ENCODE measurements at places on chromosomes 13 and 19. TPM values are rescaled to one million over a fixed set of nuclear protein-coding genes. Genes with fewer than 3 reads are reported as not detected.

- no peak for DNase-seq
- H3K27ac ChIP-seq = no peak overlapping the region
- H3K27me3 ChIP-seq = no peaks in the 10 kb centered on the region
- no peak overlapping the region for H3K4me3 ChIP-seq
- no peaks in the 10 kb centered on the region for H3K4me1 ChIP-seq
Measured at GRCh38 chr13:53311561-53311960, 282.9 kb downstream of the OLFM4 start.

DNA sequence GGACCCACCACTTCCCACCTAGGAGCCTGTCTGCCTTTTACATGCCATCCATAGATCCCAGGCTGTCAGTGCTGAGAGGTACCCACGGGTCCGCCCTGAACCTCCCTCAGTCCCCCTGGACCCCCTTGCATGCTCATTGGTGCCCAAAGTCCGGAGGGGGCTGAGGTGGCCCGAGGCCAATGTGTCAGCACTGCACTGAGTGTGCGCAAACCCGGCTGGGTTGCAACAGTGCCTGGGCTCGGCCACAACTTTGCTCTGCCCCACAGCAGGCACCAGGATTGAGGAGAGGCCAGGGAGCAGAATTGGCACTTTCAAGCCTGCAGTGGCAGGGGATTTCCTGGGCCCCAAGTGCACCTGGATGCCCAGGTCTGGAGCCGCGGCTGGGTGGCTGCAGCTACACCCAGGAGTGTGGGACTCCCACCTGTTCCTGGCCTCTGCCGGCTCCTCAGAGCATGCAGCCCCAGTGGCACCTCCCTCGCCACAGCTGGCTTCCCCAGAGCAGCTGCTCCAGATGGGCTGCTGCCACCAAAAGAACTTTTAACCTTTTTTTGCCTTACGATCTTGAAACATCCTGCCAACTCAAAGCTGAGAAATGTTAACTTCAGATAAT is 837.0 kb downstream of the SLITRK6 start:
- no peak overlapping the region for H3K27ac ChIP-seq
- H3K36me3 ChIP-seq = no peaks in the 10 kb centered on the region
- H3K4me3 ChIP-seq = no peak overlapping the region

Gene KIR3DL1
- total RNA-seq = 0.14 TPM

Gene CGB1
- total RNA-seq = not detected

Gene FBXO27
- total RNA-seq = 9.4 TPM

Gene OLFM2
- total RNA-seq = 114 TPM

Gene ANGPTL8
- not detected for total RNA-seq

- H3K27me3 ChIP-seq = no peaks in the 10 kb centered on the region
- H3K4me1 ChIP-seq = no peaks in the 10 kb centered on the region
- no peaks in the 10 kb centered on the region for H3K36me3 ChIP-seq
- H3K4me3 ChIP-seq = no peak overlapping the region
- no peak for DNase-seq
Measured at GRCh38 chr13:109668433-109669233, 117.8 kb downstream of the IRS2 start.

DNA sequence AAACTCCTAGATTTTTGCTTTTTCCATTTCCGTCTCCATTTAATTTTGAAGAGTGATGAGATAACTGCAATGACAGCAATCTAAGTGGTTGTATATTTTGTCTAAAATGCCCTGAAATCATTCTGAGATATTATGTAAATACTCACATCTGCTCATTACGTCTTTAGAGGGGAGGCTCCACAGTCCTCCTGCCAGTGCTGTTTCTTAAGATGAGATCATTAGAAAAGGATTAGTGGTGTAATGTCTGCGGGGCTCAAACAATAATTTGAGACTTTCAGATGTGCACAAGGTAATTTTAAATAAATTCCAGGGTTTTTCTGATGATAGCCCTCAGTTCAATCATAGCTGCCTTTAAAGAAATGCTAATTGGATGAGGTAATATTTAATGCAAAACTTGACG is 437.9 kb downstream of the FOXO1 start:
- peaks cover 8% of the 10 kb centered on the region for H3K4me1 ChIP-seq
- DNase-seq = peak; percentile 68
- no peaks in the 10 kb centered on the region for H3K36me3 ChIP-seq
- no peaks in the 10 kb centered on the region for H3K27me3 ChIP-seq
- peak overlapping the region; percentile 94 for H3K27ac ChIP-seq

- H3K27ac ChIP-seq = no peak overlapping the region
- no peak overlapping the region for H3K4me3 ChIP-seq
- no peaks in the 10 kb centered on the region for H3K27me3 ChIP-seq
- no peak for DNase-seq
Measured at GRCh38 chr19:51614789-51615188, 15.4 kb downstream of the SIGLEC5 start.

DNA sequence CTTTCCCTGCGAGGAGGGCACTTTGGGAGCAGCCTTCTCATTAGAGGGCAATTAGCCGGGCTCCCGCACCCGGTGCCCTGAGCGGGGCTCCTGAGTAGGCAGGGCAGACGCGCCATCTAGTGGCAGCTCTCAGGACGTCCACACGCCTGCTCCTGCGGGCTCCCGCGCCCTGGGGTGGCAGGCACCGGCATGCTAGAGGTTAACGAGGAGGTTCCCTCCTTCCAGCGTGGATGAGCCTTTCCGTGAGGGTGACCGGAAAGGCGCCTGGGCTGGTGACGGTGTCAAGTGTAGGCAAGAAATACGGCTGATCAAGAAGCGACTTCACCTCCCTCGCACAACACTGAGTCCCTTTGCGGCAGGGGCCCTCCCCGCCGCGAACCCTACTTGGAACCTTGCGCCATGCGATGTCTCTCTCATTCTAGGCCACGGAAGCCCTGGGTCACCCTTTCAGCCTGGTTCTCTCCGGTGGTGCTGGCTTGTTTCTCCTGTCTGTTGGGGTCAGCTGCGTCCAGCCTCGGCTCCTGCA is 67.7 kb downstream of the ALOX5AP start:
- H3K4me3 ChIP-seq = peak overlapping the region; percentile 34
- no peaks in the 10 kb centered on the region for H3K36me3 ChIP-seq
- DNase-seq = peak; percentile 90
- no peaks in the 10 kb centered on the region for H3K27me3 ChIP-seq
- H3K4me1 ChIP-seq = no peaks in the 10 kb centered on the region

Gene USPL1
- total RNA-seq = 29.7 TPM

Gene SLC25A41
- total RNA-seq = not detected

Gene KLF16
- 3.9 TPM for total RNA-seq

- H3K27ac ChIP-seq = peak overlapping the region; percentile 46
- H3K4me3 ChIP-seq = no peak overlapping the region
Measured at GRCh38 chr19:46759206-46759605, 13.0 kb upstream of the STRN4 start.

GRCh38 chr19:33071887-33072286 is 7.2 kb upstream of the RHPN2 start:
- H3K4me3 ChIP-seq = no peak overlapping the region
- no peaks in the 10 kb centered on the region for H3K36me3 ChIP-seq
- no peaks in the 10 kb centered on the region for H3K27me3 ChIP-seq
- H3K27ac ChIP-seq = no peak overlapping the region
- H3K4me1 ChIP-seq = no peaks in the 10 kb centered on the region

Gene COX7A1
- total RNA-seq = 4.7 TPM

DNA sequence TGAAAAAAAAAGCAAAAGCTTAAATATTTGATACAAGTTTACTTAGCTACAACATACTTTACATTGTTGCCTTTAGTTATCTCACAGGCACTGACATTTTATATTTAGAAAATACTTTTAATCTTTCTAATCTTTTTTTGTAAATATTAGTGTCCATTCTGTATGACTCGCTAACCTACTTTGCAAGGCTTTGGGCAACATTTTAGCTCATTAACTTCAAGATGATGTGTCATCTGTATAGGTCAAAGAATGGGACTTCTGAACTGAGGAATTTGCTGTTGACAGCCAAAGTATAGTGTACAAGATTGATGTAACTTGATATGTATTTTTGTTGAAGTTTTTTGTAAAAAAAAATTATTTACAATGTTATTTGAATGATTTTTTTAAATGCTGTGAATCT is 2.7 kb upstream of the C1QTNF9 start:
- DNase-seq = no peak
- H3K4me1 ChIP-seq = no peaks in the 10 kb centered on the region
- no peaks in the 10 kb centered on the region for H3K36me3 ChIP-seq
- H3K27ac ChIP-seq = no peak overlapping the region

DNA sequence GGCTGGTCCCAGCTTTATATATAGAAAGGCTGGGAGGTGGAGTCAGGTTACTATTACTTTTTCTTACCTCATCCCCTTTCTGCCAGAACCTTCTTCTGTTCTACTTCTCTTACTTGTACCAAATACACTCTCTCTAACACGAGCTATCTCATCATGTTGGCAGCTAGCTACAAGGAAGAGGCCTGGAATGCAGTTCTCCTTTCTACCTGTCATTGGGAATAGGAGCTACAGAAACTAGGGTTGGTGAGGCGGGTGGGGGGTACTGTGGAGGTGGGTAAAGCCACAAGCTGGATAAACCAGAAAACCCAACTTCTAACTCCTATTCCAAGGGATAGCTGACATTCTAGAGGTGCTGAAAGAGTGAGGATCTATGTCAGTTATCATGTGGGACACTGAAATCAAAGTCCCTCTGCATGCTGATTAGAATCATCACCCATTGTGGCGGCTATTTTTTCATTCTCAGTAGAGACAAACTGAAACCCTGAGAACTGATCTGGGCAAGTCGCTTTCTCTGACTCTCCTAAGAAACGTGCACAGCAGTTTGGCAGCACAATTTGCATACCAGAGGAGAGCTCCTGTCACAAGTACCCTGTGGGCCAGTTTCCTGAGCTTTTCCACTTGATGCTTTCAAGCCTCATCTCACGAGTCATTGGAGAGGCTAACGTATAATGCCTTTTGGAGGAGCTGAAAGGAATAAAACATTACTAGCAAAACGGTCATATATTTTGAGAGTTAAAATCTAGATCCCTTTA is 358.1 kb downstream of the ENOX1 start:
- no peak overlapping the region for H3K27ac ChIP-seq
- no peaks in the 10 kb centered on the region for H3K4me1 ChIP-seq
- no peaks in the 10 kb centered on the region for H3K36me3 ChIP-seq
- H3K4me3 ChIP-seq = no peak overlapping the region
- DNase-seq = no peak

DNA sequence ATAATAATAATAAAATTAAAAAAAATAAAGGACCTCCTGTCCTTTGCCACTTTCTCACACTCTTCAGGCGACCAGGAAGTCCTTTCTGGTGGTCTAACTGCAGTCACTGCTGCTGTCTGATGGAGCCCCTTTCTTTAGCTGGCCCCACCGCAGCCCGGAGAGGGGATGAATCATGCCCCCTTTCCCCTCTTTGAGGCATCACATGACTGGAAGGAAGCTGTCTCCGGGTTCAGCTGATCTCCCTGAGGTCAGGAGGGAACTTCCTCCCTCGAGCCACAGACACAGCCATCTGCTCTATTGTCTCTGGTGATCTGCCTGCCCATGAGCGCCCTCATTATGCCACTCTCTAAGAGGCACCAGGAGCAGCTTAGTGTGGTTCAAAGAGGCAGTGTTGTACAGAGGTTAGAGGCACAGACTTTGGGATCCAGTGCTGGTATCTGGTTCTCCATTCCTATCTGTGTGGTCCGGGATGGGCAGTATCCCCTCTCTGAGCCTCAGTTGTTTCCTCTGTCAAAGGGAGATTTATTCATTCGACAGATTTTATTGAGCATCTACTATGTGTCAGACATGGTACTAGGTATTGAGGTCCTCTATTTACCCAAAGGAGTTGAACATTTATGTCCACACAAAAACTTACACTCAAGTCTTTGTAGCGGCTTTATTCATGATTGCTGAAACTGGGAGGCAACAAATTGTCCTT is 30.0 kb downstream of the VAV1 start:
- no peak for DNase-seq
- no peak overlapping the region for H3K27ac ChIP-seq
- no peaks in the 10 kb centered on the region for H3K4me1 ChIP-seq
- no peaks in the 10 kb centered on the region for H3K27me3 ChIP-seq
- H3K4me3 ChIP-seq = no peak overlapping the region
- no peaks in the 10 kb centered on the region for H3K36me3 ChIP-seq

DNA sequence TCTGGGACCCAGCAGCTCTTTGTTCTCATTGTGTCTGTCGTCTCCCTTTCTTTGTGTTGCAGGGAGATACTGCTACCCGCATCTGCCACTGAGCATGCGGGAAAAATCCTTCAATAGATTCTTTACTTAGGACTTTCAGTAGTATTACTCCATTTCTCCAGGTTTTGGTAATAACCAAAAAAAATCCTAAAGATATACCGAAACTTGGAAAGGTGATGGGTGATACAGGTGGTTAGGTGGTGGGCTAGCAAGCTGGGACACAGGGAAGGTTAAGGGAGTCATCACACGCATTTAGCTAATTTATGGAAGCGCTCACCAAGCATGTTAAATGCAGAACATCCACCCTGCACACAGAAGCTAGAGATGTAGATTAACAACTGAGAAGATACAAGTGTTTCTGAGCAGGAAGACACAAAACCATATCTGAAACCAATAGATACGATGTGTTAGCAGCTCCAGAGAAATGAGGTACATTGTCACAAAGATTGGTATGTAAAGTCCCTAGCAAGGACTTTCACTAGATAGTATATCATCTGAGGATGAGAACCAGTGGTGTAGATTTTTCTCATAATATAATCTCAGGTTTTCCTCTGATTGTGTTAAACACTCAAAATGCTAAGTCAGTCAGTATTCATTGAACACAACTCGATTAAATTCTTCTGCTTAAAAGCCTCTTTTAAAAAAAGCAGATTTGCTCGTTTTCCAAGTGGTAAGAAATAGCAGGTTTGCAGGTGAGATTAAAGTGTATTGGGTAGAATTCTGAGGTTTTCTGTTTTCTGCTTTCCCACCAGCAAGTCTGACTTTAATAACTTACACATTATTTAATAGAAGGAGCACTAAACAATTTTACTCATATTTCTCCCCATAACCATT is 1.2 kb upstream of the SLAIN1 start:
- H3K27me3 ChIP-seq = no peaks in the 10 kb centered on the region
- no peak overlapping the region for H3K27ac ChIP-seq
- H3K4me3 ChIP-seq = peak overlapping the region; percentile 56
- no peaks in the 10 kb centered on the region for H3K36me3 ChIP-seq
- no peaks in the 10 kb centered on the region for H3K4me1 ChIP-seq
- DNase-seq = no peak

Measured in uterus (tissue), 4 donors.